ENCODE measurements at places on chromosomes 6 and 20.

DNA sequence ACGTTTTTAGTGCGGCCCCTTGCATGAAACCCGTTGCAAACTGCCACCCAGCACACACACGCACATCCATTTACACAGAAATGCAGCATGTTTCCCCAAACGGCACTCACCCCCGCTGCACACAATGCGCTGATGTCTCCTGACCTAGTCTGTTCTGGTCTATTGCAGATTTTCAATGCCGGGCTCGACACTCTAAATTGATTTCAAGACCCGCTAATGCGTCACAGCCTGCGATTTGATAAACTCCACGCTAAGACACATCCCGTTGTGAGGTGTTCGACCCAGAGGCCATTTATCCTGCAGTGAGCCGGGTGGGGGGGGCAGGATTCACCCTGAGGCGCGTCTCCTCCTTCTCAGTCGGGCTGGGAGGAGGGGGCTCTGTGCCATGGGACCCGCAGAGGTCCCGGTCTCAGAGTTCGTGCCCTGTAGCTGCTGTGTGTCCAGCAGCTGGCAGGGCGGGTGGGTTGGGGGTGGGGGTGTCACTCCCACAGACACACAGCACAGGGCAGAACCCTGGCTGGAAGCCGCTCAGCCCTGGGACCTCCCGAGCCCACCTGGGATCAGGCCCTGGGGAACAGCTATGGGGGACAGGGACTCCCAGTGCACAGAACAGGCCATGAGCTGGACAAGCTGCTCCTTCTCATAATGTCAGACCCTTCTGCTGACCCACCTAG lies 367.9 kb downstream of the PREX1 start:
- no peak for DNase-seq

DNA sequence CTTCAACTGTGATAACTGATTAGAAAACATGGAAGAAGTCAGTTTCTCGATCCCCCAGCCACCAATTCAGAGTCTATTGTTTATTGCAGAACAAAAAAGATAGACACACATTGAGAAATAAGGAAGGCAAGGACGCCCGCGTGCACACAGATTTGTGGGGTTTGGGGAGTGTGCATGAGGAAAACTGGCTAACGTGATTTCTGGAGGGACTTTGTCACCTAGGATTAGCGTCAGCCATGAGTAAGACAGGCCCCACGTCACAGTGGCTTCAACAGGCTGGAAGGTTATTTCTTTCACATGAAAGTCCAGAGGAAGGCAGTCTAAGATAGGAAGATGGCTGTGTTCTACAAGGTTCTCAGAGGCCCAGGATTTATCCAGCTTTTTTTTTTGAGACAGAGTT lies 7.7 kb downstream of the ZNF341 start:
- no peak for DNase-seq

GRCh38 chr20:62267543-62267942 lies 29.2 kb downstream of the OSBPL2 start:
- DNase-seq = no peak

DNA sequence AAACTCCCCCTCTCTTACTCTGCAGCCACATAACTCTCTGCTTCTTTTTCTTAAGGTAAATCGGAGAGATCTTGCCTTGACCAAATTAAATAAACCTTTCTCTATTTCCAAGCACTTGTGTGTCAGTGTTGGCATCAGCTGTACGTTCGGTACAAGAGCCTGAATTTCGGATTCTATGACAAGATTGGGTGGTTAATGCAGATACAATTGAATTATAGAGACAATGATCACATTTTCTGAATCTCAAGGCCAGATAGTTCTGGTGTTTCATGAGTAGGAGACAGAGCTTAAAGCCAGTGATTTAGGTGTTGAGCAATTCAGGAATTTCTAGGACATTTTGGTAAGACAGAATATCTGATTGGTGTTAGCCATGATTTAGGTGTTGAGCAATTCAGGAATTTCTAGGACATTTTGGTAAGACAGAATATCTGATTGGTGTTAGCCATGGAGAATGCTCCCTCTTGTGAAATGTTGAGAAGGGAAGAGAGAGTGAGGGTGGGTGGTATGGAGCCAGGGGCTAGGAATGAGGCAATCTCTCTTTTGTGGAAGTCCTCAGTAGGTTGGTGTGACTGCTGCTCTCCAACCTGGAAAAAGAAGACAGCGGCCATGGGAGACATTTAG lies 5.1 kb downstream of the SPINT3 start:
- DNase-seq = no peak

DNA sequence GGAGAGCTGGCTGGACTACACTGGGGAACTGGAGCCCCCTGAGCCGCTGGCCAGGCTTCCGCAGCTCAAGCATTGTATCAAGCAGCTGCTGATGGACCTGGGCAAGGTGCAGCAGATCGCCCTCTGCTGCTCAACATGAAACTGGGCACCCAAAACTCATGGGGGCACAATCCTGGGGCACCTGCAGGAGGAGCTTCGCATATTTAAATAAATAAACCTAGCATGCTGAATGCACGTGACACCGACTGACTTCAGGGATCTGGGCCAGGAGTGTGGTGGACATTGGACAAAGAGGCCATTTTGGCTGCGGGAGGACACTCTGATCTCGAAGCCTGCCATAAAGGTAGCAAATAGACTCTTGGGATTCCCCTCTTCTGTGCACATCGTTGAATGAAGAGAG lies 6.8 kb downstream of the SCAND1 start:
- DNase-seq = peak; percentile 9

DNA sequence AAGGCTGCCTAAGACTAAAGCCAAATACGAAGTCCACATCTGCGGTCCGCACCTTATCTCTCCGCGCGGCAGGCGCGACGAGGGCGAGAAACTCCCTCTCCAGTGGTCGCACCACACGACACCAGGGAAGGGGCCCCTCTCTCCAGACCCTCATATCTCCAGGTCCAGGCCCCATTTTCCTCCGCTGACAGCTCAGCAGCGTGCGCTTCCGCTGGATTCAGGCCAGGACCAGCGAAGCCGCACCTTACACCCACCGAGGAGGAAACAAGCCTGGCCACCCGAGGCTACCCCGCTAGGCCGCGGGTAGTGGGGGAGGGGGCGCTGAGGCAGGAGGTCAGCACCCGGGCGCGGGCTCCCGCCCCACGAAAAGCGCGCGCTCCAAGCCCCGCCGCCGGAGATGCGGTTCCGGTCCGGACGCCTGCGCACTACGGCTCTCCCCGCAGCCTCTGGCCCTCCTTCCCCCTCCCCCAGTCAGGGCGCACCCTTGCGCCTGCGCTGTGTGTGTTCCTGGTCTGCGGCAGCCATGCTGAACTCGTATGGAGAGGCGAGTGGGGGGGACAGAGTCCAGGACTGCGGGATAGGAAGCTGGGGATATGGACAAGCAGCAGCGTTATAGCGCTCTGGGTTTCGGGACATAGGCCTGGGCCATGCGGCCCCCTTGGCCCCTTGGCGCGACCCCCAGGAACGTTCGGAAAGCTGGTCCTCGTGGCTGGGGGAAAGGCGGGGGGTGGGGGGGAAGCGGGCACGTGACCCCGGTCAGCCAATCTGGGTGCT lies at the start of gene BRD2:
Gene BRD2, plus strand, starts transcription at position 502 of the 774 bp plus-strand sequence. CDS start 4,305 bp downstream, outside the sequence.
- DNase-seq = peak; percentile 94

GRCh38 chr20:5065166-5065878 lies 54.4 kb downstream of the PCNA start:
- DNase-seq = no peak

GRCh38 chr6:5034328-5034727 lies 30.5 kb upstream of the RPP40 start:
- DNase-seq = no peak

- no peak for DNase-seq
Observed at GRCh38 chr20:46367967-46368901, 38.2 kb downstream of the ELMO2 start.

DNA sequence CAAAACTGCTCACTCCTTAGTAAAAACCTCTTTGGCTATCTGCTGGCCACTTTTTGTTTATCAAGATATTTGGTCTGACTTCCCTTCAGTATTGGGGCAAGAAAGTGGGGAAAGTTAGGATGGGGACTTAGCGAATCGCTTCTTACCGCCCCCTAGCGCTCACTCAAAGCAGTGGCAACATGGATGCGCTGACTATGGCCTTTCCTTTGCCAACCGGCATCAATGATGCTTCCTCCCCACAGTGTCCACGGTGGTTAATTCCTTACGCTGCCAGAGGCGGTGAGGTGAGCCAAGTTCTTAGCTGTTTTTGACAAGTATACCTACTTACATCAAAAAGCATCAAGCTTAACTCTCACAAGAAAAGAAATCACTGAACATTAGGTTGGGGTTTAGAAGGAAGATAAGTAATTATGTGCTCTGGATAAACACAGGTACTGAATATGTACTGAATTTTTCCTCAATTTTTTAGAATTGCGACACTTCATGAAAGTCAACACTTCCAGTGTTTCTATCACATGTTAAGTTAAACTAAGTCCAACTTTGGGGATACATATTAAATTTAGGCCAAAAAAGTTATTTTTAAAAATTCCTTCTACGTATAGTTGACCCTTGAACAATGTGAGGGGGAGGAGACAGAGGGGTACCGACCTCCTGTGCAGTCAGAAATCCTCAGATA lies 86.7 kb downstream of the GMDS start:
- DNase-seq = no peak

- no peak for DNase-seq
Observed at GRCh38 chr6:148983101-148983761, 236.4 kb downstream of the UST start.

GRCh38 chr6:81003894-81004293 lies 748.6 kb downstream of the TENT5A start:
- DNase-seq = no peak

DNA sequence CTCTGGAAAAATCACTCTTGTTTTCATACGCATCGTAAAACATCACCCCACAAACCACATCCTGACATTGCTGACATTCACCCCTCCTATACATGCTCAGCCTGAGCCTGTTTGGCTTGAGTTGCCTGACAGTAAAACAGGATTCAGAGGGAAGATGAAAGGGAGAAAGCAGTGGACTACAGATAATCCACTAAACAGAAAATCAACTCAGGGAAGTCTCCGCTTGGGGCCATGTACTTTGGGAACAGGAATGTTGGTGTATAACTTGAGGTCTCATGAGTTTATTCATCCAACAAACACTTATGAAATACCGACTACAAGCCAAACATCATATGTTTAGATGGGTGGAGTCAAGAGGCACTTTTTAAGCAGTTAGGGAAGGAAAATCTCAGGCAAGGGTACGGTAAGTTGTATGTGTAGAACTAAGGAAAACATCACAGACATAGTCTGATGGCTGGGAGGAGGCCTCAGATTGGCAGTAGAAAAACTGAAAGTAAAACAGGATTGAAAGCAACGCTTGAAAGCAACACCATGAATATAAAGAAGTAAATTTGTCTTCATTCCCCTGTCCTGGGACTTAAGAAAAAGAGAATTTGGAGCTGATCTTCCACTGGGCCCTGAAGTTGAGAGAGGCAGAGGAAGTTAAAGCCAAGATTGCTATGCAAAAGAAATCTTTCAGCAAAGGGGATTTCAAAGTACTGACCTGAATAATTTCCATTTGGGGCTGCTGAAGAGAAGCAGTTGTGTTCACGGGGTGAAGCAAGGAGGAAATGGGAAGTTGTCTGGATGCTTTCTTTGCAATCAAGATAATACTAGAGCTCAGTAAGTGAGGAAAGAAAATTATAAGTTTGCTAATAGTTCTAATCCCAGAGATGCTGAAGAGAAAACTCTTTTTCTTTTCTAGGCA lies 28.8 kb downstream of the PDE7B start:
- no peak for DNase-seq

DNA sequence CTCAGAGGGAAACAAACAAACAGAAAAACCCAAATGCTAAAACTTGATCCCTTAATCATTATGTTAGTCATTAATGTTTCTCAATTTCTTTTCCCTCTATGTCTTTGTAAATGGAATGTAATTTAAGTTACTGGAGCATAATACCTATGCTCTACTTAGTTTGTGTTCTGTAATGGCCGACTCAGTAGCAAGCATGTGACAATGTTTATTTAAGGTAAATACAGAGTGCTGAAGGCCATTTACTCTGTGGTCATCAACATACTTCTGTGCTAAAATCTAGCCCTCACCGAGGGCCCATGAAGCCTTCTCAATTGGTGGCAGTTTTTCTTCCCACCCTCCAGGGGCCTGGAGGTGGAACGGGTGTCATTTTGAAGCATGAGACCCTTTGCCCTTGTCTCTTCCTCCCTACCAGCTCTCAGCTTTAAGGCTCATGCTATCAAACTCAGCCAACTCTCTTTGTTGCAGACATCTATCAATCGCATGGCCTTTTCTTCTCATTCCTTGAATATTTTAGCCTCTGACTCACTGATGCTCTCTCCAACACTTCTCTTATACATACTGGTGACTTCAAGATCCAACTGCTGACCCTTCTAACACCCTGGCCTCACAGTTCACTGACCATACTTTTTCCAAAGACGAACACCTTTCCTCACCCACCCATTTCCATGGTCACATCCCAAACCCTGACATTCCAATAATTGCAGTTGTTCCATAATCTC lies 48.2 kb downstream of the STX7 start:
- no peak for DNase-seq

GRCh38 chr6:121436274-121436857 lies 920 bp downstream of the GJA1 start:
- no peak for DNase-seq

DNA sequence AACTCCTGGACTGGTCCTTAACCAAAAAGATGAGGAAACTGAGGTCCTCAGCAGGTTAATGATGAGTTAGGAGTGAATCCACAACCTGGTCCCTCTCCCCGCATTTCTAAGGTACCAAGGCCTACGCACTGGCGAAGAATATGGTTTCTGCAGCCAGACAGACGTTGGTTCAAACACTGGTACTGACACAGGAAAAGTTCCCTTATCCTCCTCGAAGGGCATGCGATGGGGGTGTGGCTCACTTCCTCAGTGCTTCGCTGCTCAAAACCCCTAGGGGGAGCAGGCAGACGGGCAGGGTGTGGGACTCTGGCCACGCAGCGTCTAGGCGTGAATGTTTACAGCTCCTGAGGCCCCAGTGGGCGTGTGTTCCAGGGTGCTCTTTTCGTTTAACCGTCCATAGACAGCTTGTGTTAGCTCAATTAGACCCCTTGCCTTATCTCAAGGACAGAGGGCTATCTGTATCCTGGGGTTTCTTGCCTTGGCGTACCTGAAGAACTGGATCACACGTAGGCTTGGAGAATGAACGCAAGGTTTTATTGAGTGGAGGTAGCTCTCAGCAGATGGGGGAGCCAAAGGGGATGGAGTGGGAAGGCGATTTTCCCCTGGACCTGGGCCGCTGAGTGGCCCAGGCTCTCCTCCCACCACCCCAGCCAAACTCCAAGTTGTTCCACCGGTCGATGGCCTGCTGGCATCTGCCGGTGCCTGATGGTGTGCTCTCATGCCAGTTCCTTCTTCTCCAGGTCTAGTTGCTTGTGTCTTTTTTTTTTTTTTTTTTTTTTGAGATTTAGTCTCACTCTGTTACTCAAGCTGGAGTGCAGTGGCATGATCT lies 31.8 kb upstream of the PTPN1 start:
- DNase-seq = peak; percentile 28

- DNase-seq = no peak
Observed at GRCh38 chr6:63724721-63725120, 89.1 kb downstream of the PHF3 start.

GRCh38 chr6:105452924-105453756 lies 50.3 kb upstream of the PREP start:
- no peak for DNase-seq

GRCh38 chr6:14066782-14067406 lies 50.7 kb upstream of the CD83 start:
- peak; percentile 74 for DNase-seq

GRCh38 chr6:160737934-160738333 lies 35.9 kb downstream of the PLG start:
- no peak for DNase-seq

- no peak for DNase-seq
Observed at GRCh38 chr20:48787861-48788375, 39.9 kb downstream of the PREX1 start.

Data from NCI-H1436 (cell line).